ENCODE measurements at places on chromosomes 13 and 19.

DNA sequence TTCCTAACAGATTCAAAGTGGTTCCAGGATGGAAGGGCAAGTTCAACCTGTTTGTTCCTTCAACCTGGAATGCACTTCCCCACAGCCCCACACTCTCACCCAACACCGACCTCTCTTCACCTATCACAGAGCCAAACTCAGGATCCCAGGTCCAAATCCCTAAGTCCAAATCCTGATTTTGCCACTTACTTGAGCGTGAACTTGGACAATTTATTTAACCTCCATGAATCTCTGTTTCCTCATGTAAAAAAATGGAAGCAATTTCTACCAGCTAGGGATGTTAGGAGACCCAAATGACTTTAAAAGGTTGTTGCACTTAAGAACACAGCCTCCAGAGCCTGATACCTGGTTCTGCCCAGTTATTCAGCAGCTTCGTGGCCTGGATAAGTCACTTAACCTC, 5.4 kb upstream of the IGSF23 start:
- DNase-seq, result no peak

GRCh38 chr13:108176685-108177274, 38.6 kb downstream of the LIG4 start:
- DNase-seq, result peak; percentile 37

GRCh38 chr13:61086087-61086486, 329.6 kb downstream of the PCDH20 start:
- DNase-seq, result no peak

DNA sequence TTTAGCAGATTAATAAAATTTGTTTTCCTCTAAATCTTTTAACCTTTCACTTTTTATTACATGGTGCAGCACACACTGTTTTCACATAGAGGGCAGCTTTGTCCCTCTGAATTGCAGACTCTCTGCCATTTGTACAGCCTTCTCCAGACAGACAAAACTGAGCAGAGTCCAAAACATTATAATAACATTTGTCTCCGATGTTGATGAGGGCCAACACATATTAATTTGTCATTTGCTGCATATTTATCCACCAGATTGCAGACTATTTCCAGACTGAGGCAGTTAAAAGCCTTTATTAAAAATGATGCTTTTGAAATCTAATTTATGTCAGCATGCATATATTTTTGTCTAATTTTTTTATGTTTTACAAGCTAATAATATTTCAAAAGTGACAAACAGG, 1251.9 kb upstream of the SLC10A2 start:
- no peak for DNase-seq

DNA sequence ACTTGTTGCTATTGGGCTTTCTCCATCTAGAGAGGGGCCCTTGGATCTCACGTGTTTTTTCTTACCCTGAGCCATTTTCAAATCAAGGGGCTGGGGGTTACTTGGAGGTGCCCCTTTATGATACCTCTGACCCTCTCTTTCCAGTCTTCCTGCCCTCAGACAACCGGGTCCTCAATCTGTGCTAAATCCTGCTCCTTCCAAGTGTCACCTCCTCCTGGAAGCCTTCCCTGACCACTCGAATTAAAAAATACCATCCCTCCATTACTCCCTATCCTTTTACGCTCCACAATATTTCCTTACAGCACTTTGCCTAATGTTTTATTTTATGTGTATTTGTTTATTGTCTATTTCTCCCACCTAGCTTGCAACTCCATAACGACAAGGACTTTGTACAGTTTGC, 3.3 kb downstream of the KLK8 start:
- no peak for DNase-seq

DNA sequence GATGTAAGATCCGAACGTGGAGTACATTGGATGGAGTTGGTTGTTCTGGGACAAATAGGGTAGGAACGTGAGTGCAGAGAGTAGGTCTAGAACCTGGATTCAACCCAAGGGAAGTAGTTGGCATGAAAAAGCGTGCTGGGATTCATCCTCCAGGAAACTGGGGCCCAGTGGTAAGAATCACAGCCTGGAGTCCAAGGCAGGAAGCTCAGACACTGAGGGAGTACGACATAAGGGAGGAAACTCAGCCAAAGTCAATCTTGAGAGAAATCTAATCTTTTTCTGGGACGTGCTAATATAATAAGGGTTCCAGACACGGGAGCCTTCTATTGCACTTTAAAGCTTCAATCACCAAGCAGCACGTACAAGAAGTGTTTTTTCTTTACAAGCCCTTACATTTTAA, 46.4 kb downstream of the DLEU7 start:
- no peak for DNase-seq

- peak; percentile 68 for DNase-seq
These were observed 712 bp downstream of the BBC3 start for GRCh38 chr19:47230054-47230920.

GRCh38 chr13:44810061-44810840, 179.0 kb downstream of the NUFIP1 start:
- no peak for DNase-seq

- DNase-seq, result no peak
These were observed 84.8 kb downstream of the STOML3 start for GRCh38 chr13:38905861-38906260.

- no peak for DNase-seq
These were observed 184.3 kb upstream of the TRPC4 start for GRCh38 chr13:38053896-38054295.

DNA sequence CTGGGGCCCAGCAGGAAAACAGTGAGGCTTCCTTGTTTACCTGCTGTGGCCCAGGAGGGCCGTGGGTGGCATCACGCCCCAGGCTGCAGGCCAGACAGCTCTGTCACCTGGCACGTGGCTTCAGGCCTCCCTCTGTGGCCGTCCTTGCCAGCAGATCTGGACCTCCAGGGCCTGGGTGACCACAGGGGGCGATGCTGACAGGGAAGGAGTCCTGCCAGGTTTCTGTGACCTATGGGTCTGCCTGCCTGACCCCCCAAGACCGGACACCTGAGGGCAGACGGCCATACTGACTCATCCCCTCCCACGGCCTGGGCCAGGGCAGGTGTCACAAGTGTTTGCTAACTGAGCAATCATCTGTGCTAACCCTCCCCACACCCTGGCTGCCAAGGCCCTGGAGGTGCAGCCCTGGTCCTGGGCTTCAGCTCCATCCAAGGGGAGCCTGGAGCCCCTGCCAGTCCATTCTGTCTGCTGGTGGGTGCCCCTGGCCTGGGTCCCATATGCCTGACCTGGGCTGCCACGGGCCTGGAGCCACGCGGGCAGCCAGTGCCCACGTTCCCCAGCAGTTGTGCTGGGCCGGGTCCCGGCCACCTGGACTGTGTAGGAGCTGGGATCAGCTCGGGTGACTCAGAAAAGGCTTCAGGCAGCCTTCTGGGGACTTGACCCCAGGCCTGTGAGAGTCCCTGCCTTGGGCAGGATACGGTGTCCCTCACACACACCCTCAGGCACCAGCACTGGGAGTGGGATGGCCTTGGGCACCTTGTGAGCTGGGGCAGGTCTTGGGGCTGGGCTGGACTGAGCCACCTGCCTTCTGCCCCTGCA, 3.7 kb downstream of the CDC34 start:
- DNase-seq, result no peak

DNA sequence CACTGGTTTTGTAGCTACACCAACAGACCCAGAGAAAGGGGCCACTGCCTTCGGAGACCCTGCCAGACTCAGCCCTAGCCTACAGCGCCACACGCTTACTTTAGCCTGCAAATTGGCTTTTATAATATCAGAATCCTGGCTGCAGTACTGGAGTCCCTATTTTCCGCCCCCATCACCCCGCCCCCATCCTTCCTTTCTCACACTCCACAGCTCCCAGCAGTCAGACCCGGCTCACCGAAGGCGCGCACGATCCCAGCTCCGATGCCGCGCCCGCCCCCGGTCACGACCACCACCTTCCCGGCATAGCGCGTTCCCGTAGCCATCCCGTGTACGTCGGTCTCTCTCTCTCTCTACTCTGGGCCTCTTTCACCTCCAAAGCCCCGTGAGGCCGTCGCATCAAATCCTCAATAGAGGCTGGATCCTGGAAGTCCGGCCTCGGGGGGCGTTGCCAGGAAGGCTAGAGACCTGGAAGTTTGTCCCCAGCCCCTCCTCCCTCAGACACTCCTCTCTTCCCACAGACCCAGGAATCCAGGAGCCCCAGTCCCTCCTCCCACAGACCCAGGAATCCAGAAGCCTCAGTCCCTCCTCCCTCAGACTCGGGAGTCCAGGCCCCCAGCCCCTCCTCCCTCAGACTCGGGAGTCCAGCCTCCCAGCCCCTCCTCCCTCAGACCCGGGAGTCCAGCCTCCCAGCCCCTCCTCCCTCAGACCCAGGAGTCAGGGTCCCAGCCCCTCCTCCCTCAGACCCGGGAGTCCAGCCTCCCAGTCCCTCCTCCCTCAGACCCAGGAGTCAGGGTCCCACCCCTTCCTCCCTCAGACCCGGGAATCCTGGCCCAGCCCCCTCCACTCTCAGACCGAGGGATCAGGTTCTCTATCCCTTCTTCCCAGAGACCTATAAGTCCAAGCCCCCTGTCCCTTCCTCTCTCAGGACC, at the start of gene HSD17B14:
HSD17B14 (minus strand) TSS at position 403 of the 929 bp plus-strand sequence; CDS start at position 323, 80 bp downstream.
- DNase-seq, result no peak

DNA sequence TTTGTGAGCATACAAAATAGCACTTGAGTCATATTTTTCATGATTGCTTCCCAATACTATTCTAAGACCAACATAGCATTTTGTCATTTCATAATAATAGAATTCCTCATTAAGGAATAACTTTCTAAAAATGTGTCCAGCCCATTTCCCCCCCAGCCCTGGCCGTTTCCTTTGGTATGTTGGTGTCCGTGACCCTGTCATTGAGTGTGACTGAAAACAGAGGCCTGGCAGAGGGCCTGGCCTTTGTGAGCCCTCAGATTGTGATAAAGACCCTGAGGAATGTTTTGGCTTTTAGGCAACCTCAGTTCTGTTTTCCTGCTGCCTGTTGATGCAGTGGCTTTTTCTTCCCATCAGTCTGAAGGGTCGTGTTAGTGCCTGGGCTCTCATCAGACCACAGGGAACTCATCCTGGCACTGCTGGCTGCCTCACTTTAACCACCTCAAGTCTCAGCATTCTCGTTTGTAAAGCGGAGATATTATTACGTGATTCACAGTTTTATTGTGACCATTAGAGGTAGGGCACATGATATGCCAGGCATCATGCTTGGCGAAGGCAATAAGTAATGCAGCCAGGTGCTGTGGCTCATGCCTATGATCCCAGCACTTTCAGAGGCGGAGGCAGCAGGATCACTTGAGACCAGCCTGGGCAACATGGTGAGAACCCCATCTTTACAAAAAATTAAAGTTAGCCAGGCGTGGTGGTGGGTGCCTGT, 13.8 kb downstream of the SPINT2 start:
- no peak for DNase-seq

DNA sequence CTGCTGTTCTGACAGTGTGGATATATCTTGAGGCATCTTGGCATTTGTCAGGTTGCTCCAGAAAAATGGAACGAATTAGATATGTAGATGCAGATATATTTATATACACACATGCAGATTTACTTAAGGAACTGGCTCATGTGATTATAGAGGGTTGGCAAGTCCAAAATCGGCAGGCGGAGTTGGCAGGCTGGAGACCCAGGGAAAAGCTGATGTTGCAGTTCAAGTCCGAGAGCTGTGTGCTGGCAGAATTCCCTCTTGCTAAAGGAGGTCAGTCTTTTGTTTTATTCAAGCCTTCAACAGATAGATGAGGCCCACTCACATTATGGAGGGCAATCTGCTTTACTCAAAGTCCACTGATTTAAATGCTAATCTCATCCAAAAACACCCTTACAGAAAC, 24.4 kb upstream of the CSNK1A1L start:
- no peak for DNase-seq

GRCh38 chr13:77733674-77734073, 36.2 kb downstream of the SLAIN1 start:
- DNase-seq, result no peak

GRCh38 chr13:62292714-62293480, 877.2 kb upstream of the PCDH20 start:
- DNase-seq, result no peak

GRCh38 chr13:40483601-40484000, 182.8 kb downstream of the FOXO1 start:
- DNase-seq, result no peak

DNA sequence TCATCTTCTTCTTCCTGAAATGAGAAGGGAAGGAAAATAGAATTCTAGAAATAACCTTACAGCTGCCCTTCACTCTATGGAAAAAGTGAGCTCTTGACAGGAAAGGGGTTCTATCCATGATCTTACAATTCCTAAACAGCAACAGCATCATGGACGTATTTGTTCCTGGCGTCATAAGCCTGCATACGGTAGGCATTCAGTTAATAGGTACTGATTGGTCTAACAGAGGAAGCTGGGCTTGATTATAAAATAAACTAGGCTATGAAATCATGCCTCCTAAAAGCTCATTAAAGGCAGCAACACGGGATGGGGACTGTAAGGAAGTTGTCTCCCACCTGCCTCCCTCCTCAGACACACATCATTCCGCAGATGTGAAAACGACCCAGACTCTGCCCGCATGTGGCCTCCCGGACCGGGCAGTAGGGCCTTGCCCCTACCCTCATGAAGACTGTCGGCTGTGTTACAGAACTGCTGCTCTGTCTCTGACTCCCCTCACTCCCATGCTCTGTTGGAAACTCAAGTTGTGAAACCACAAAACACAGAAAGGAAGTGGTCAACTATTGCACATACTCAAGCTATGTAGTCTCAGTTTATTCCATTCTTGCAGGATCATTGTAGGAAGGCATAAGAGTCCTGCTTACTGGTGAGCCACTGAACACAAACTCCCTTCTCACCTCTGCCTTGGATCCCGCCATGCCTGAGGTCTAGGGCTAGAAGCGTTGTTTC, 129.8 kb downstream of the DLEU7 start:
- DNase-seq, result no peak

- no peak for DNase-seq
These were observed 809.0 kb upstream of the SLITRK5 start for GRCh38 chr13:86862137-86862536.

DNA sequence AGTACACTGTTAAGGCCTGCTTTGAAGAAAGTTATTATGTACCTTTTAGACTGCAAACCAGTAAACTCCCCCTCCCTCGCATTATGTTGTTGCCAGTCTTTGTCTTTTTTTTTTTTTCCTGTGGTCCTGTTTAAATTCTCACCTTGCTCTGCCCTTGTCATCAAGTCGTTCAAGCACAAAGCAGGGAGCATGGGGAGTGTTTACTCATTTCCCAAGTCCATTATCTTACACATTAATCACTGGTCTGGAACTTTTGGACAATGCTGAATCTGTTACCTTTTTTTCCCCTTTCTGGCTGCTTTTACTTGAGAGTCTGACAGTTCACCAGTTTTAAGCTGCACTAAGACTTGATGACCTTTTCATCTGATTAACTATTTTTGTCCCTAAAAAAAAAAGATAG, 108.2 kb downstream of the DACH1 start:
- no peak for DNase-seq

- no peak for DNase-seq
These were observed 80.1 kb downstream of the IPO5 start for GRCh38 chr13:98033277-98034247.

GRCh38 chr19:28377077-28377476, 835.9 kb downstream of the UQCRFS1 start:
- DNase-seq, result no peak
